ENCODE measurements at places on chromosomes 4 and X. TPM values are rescaled to one million over a fixed set of nuclear protein-coding genes. Genes with fewer than 3 reads are reported as not detected.

GRCh38 chr4:40168070-40168469, 28.8 kb upstream of the RHOH start:
- no peak overlapping the region for H3K27ac ChIP-seq
- peaks cover 33% of the 10 kb centered on the region for H3K4me1 ChIP-seq
- no peak for DNase-seq
- H3K27me3 ChIP-seq: peaks cover 2% of the 10 kb centered on the region
- peaks cover 9% of the 10 kb centered on the region for H3K36me3 ChIP-seq

- peaks cover 28% of the 10 kb centered on the region for H3K4me1 ChIP-seq
- peaks cover 4% of the 10 kb centered on the region for H3K27me3 ChIP-seq
- DNase-seq: no peak
- H3K27ac ChIP-seq: no peak overlapping the region
Measured at GRCh38 chr4:149983401-149983800, 94.8 kb upstream of the DCLK2 start.

NPY2R gene
- 3.6 TPM for total RNA-seq

DNA sequence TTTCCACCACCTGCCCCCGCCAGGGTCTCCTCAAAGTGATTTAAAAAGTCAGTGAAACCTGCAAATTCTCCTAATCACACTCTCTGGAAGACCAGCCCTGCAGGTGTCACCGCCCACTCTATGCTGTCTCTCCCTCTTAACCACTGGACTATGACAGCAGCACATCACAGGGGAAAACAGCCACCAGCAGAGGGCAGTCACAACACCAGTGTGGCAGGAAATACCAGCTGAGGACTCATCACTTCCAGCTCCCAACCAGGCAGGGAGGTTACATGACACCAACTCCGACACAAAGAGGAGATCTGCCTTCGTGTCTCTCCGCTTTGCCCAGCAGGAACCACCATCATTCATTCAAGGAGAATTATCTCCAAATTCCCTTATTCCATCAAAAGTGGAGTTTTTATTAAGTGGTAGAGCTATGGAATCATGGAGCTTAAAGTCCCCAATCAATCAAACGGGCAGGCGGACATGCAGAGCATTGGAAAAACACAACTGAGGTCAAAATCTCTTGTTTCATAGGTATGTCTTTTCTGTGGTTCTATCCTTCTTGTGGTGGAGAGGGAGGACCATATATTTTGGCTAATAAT, 91.3 kb downstream of the NSUN7 start:
- H3K36me3 ChIP-seq: peaks cover 13% of the 10 kb centered on the region
- no peak overlapping the region for H3K27ac ChIP-seq
- no peak overlapping the region for H3K4me3 ChIP-seq

KIT gene
- total RNA-seq: 49.1 TPM

DNA sequence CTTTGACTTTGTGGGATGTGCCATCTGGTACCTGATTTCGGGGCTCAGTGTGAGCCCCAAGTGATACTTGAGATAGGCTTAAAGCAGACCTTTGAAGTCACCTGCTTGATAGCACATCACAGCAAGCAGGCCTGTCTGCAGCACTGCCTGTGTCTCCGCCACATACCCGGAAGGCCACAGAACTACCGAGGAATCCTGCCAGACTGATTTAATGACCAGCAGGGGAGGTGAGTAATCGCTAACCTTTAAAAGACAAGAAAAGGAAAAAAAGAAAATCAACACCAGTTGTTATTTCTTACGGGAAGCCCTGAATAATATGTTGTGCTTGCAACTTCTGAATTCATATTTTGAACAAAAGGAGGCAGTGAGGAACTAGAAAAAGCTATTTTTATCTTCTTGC, 6.8 kb downstream of the PTCHD1 start:
- H3K27me3 ChIP-seq: no peaks in the 10 kb centered on the region
- H3K4me3 ChIP-seq: no peak overlapping the region
- no peak for DNase-seq
- H3K4me1 ChIP-seq: no peaks in the 10 kb centered on the region

- H3K27me3 ChIP-seq: peaks cover 2% of the 10 kb centered on the region
- peaks cover 10% of the 10 kb centered on the region for H3K36me3 ChIP-seq
- peak overlapping the region; percentile 97 for H3K4me3 ChIP-seq
- peak overlapping the region; percentile 98 for H3K27ac ChIP-seq
Measured at GRCh38 chrX:123959281-123960063, 2.0 kb upstream of the STAG2 start.

GRCh38 chr4:25361253-25361652, 15.8 kb upstream of the ANAPC4 start:
- no peak for DNase-seq
- no peaks in the 10 kb centered on the region for H3K27me3 ChIP-seq
- H3K4me3 ChIP-seq: no peak overlapping the region
- no peaks in the 10 kb centered on the region for H3K4me1 ChIP-seq

DNA sequence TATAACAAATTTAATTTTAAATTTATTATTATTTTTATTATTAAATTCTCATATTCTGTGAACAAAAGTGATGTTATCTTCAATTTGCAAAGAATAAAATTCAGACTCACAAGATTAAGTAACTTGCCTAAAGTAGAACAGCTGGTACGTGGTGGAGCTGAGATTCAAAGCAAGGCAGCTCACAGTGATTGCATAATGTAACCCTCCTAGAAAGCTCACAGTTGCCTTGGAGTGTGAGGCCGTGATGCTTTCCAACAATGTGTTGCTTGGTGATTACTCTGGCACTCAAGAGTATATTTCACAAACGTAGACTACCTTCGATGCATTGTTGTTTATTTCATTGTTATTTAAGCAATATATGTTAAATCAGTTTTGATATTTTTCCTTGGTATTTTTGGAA, 1039.2 kb upstream of the PABPC4L start:
- no peak for DNase-seq
- no peak overlapping the region for H3K27ac ChIP-seq
- H3K4me1 ChIP-seq: no peaks in the 10 kb centered on the region
- no peak overlapping the region for H3K4me3 ChIP-seq
- H3K36me3 ChIP-seq: no peaks in the 10 kb centered on the region
- no peaks in the 10 kb centered on the region for H3K27me3 ChIP-seq

- H3K36me3 ChIP-seq: peaks cover 5% of the 10 kb centered on the region
- peaks cover 4% of the 10 kb centered on the region for H3K27me3 ChIP-seq
- H3K27ac ChIP-seq: peak overlapping the region; percentile 89
- peaks cover 17% of the 10 kb centered on the region for H3K4me1 ChIP-seq
- no peak overlapping the region for H3K4me3 ChIP-seq
- peak; percentile 29 for DNase-seq
Measured at GRCh38 chrX:19682712-19683331, 167.5 kb upstream of the MAP3K15 start.

TREX2 gene
- 1.5 TPM for total RNA-seq

DNA sequence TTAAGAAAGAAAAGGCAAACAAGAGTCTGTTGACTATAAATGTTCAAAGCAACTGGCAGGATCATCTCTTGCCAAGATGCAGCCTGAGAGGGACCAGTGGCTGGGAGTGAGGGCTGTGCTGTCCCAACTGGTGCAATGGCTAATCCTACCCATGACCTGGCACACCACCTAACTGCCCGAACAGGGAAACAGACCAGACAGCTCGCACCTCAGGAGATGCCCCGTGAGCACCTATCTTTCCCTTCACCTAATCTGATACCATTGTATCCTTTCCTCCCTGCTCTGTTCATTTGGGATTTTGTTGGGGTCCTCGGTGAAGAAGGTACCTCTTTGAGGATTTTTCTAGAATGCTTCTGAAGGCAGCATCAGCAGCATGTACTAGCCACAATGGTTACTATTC, 206.5 kb upstream of the MAMLD1 start:
- no peaks in the 10 kb centered on the region for H3K36me3 ChIP-seq
- no peak overlapping the region for H3K4me3 ChIP-seq
- DNase-seq: no peak
- H3K27ac ChIP-seq: no peak overlapping the region

AADAT gene
- 6.6 TPM for total RNA-seq

- DNase-seq: peak; percentile 54
- peak within 1 kb of the TSS; percentile 91 for H3K4me3 ChIP-seq
- H3K27ac ChIP-seq: peak within 1 kb of the TSS; percentile 80
- no peaks in the 10 kb centered on the region for H3K36me3 ChIP-seq
- peaks cover 7% of the 10 kb centered on the region for H3K27me3 ChIP-seq
- peaks cover 18% of the 10 kb centered on the region for H3K4me1 ChIP-seq
Measured at GRCh38 chrX:2500803-2501558, at the start of the genes DHRSX and ZBED1. Gene DHRSX, minus strand, starts transcription at chrX:2500976. Its CDS starts 51 bp downstream, at chrX:2500925. Gene ZBED1, minus strand, starts transcription at chrX:2500976. Its CDS starts 10,257 bp downstream, at chrX:2490719.

- no peak overlapping the region for H3K27ac ChIP-seq
- H3K4me1 ChIP-seq: no peaks in the 10 kb centered on the region
- H3K36me3 ChIP-seq: peaks cover 3% of the 10 kb centered on the region
- H3K27me3 ChIP-seq: no peaks in the 10 kb centered on the region
Measured at GRCh38 chrX:153582896-153583295, 16.0 kb downstream of the CCNQ start.

GRCh38 chrX:85859426-85859825, 187.9 kb downstream of the CHM start:
- no peak for DNase-seq
- H3K4me1 ChIP-seq: no peaks in the 10 kb centered on the region
- no peak overlapping the region for H3K27ac ChIP-seq
- no peaks in the 10 kb centered on the region for H3K27me3 ChIP-seq

DNA sequence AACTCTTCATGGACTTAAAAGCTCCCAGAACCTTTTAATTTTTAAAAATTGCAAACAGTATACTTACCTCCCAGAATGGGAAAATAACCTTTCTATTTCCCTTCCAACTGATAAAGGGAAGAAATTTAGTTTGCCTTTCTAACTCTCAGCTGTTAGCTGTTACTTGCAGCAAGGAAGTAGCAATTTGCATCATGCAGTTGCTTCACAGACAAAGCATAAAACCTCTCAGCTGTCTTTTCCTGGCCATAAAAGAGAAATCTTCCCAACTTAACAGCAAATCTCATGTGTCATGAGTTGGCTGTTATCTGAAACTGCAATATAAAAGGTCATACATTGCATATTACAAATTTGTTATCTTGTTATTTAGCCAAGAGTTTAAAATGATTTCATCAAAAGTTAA, 18.4 kb downstream of the C4orf17 start:
- no peak overlapping the region for H3K27ac ChIP-seq
- H3K36me3 ChIP-seq: no peaks in the 10 kb centered on the region
- H3K4me3 ChIP-seq: no peak overlapping the region
- peaks cover 2% of the 10 kb centered on the region for H3K4me1 ChIP-seq

PRIMPOL gene
- total RNA-seq: 12.3 TPM

GLOD5 gene
- total RNA-seq: not detected

DNA sequence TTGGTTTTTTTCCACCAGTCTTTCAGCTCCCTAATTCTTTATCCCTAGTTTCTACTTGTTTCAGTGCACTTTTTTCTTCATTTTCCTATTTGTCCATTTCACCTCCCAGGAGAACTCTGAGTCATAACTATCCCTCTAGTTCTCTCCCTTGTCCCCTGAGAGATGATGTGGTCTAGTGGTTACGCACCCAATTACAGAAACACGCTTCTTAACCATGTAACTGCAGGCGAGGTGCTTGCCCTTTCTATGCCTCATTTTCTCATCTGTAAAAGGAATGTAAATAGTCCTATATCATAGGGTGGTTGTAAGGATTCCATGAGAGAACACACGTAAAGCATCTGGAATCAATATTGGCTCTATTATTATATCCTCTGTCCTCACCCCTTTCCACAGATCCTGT, 8.8 kb upstream of the GRPR start:
- no peaks in the 10 kb centered on the region for H3K27me3 ChIP-seq
- DNase-seq: no peak
- no peaks in the 10 kb centered on the region for H3K4me1 ChIP-seq
- H3K27ac ChIP-seq: no peak overlapping the region
- H3K36me3 ChIP-seq: no peaks in the 10 kb centered on the region

ARHGAP6 gene
- 4.1 TPM for total RNA-seq

RPS6KA3 gene
- total RNA-seq: 50.9 TPM

DNA sequence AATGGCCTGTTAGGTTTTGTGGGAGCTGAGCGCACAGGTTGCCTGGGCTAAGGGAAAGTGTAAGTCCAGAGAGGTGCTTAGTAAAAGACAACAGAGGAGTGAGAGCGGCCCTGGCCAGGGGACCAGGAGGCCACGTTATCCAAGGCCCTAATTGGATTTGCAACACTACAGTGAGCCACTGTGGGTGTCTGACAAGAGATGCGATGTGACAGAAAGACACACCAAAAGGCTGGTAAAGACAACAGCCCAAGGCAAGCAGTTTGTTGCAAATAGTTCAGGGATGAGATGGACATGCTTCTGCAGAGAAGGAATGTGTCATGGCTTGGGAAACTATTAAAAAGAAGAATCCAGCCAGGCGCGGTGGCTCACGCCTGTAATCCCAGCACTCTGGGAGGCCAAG, 162.7 kb upstream of the KIT start:
- H3K36me3 ChIP-seq: no peaks in the 10 kb centered on the region
- no peak overlapping the region for H3K27ac ChIP-seq
- no peak for DNase-seq
- H3K4me1 ChIP-seq: no peaks in the 10 kb centered on the region
- no peaks in the 10 kb centered on the region for H3K27me3 ChIP-seq

DNA sequence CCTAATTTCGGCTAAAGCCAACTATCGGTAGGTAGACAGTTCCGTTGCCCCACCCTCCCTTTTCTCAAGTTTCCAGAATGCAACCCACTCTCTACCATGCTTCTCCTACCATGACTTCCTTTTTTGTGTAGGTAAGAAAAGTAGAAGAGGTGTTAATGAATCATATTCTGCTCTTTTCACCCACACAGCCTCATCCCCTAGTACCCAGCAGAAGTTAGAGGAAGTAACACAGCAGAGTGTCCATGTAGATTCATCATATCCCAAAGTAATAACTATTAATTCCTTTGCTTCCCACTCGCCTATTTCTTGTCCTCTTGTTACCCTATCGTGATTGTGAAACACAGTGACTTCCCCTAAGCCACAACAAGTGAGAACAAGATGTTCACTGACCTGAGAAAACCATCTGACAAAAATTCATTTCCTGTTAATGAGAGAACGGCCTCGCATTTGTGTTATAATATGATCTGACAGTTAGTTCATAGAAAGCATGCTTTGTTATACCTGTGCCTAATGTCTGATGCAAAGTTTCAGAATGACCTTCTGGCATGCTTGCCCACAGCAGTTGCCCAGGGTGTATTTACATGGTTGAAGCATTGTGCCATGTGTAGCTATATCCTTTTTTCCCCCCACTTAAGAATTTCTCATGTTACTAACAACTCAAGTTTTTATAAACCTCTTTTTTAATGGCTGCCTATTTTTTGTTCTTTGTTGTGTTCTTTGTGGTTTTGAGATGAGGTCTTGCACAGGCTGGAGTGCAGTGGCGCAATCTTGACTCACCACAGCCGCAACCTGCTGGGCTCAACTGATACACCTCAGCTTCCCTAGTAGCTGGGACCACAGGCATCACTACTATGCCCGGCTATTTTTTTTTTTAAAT, 185.6 kb downstream of the RAP1GDS1 start:
- peaks cover 23% of the 10 kb centered on the region for H3K36me3 ChIP-seq
- H3K4me3 ChIP-seq: no peak overlapping the region

DNA sequence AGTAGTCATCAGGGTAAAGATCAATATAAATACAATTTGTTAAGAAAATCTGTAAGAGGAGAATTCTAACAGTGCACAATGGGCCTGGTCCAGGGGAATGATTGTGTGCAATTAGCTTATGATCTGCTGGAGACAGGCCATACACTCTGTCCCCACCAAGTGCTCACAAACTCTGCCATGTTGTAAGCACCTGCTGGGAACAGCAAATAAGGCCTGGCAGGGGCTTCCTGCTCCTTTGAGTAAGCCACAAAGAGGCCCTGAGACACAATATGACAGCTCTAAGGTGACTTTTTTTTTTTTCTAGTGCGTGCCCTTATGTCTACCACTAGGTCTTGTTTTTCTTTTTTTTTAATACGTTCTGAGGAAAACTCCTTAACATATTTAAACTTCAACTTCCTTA, 866.3 kb upstream of the PCDH7 start:
- H3K27ac ChIP-seq: no peak overlapping the region
- no peak overlapping the region for H3K4me3 ChIP-seq
- DNase-seq: no peak
- H3K4me1 ChIP-seq: no peaks in the 10 kb centered on the region
- H3K27me3 ChIP-seq: peaks cover 2% of the 10 kb centered on the region
- no peaks in the 10 kb centered on the region for H3K36me3 ChIP-seq

Measured in endothelial cell (in vitro differentiated cells).